Stimulated activated CD8-positive, alpha-beta memory T cell treated with anti-CD3 and anti-CD28 coated beads, Interleukin-4, amount 100 ng/mL, for 4 hours (primary cell): ENCODE measurements at places on chromosomes 12 and 14.

DNA sequence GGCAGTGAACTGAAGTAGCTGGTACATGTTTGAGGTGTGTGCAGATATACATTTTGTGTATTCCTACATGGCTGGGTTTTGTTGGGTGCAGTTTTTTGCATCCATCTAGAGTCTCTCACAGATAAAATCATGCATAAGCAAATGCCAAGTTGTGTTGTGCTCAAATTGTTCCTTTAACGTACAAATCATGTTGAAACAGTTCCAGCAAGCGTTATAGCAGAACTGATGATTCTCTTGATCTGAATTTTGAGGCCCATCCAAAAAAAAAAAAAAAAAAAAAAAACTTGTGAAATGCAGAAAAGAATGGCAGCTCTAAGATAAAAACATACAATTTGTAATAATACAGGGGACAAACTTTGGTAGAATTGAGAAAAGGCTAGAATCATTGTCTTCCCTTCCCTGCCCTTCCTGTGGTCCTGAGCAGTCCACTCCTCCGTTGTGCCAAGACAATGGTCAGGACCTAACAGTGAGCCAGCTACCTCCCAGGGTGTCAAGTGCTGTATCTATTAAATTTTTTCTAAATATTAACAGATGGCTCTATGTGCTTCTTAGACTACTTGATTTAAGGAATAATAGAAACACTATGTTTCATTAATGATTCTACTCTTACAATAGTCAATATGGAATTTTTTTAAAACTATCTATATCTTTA, 122.1 kb downstream of the PLEKHA5 start:
- no peak for DNase-seq

DNA sequence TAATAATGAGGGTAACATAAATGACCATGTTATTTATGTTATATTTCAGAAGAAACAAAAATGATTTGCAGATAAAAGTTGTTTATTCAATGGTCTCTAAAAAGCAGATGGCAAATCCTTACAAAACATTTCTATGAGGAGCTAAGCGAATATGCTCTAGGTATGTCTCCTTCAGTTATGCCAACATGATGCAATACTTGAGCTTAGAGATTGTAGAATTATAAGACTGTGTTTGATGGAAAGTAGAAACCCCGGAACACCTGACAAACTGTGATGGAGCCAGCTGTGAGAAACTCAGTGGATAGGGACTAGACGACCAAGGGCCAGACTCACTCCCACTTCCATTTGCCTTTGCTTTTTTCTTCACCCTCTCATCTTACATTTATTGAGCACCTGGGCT, 17.8 kb upstream of the NR1H4 start:
- no peak for DNase-seq

DNA sequence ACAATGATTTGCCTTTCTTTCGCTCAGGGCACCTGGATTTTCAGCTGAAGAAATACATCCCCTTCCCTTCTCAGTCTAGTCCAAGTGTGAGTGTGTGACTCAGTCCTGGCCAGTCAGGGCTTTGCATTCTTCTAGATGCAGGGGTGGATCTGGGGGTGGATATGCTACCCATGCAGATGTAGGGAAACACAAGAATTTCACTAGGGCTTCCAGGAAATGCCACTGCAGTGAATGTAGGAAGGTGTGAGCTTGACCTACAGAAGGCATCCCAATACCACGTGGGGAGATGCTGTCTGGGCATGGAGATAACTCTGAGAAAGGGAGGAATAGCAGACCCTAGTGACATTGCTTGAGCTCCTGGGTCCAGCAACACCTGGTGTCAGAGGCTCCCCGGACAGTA, 404.2 kb downstream of the GLT1D1 start:
- DNase-seq, result no peak

- DNase-seq, result no peak
Measured at GRCh38 chr14:73251516-73252215, 14.4 kb downstream of the PAPLN start.

DNA sequence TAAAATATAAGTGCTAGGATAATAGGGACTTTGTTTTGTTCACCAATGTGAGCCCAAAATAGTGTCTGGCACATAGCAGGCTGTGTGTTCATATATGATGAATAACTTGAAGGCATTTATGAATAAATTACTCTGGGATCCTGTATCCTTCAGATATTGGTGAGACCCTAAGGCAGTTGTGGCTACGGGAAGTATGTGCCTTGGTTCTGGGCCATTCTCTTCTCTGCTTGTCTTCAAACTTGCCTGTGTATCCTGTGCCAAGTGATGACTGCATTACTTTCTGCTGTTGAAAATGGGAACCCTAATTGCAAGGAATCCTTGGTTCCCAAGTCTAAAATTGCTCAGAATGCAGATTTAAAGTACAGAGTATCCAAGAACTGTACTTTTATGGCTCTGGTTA, 67.6 kb upstream of the KTN1 start:
- DNase-seq, result no peak

DNA sequence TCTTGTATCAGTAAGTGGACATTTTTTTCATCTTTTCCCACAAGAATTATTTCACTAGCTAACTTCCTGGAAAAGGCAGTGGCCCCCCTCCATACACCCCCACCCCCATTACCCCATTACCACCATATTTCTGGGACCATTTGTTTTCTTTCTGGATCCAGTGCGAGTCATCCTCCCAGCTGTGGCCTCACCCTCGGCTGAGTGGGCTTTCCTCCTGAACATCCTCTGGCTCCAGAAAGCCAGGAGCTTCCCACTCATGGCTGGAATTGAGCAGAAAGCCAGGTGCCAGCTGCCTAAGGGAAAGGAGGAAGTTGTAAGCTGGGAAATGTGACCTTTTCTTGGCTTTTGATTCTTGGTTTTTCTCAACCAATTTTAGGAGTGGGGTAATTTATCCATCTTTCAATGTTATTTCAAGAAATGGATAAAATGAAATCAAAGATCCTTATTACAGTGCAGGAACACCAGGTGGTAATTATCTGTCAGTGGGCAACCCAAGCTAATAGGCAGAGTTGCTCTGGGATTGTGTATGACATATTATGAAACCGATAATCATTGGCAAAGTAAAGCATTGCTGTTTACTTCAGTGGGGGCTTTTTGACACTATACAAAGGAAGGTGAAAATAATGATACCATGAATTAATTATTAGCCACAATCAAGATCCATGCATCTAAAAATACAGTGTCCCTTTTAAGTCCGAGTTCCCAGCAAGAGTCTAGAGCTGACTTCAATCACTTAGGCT, 124.6 kb downstream of the KICS2 start:
- DNase-seq, result no peak

DNA sequence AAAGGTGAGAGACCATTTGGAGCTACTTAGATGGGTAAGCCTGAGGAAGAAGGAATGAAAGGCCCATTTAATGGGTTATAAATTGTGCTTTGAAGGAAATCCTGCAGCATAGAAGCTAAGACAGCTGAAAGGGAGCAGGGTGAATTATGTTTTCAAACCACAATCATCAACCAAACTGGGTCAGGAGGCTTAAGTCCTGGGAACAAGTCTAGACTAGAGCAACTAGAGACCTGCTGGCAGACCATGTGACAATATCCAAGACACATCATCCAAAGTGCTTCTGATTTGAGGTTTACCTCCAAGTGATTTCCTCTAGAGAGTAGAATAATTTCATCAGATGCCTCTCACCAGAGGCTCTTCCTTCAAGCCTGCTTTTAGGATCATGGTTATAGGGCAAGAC, 53.7 kb downstream of the MAP3K9 start:
- no peak for DNase-seq

- DNase-seq, result no peak
Measured at GRCh38 chr12:89493670-89494302, 30.8 kb downstream of the GALNT4 start.

GRCh38 chr12:82314406-82314892, 43.7 kb downstream of the CCDC59 start:
- DNase-seq, result no peak

- no peak for DNase-seq
Measured at GRCh38 chr12:65510007-65510406, 231.5 kb downstream of the MSRB3 start.

DNA sequence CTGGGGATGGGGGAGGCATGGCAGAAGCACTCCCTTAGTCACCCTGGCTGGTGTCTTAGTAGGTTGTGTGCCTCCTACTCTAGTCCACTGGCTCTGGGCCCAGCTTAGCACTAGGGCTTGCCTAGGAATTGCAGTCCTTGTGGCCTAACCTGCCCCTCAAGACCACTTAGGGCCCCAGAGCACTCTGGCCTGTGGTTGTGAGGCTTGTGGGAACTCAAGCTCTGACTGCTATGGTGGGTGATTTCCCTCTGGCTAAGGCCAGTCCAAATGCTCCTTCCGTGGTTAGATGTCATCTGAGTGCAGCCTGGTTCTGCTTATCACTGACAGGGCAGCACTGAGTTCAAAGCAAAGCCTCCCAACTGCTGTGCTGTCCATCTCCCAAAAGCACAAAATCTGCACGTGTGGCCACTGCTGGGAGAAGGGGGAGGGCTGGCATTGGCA, 20.2 kb downstream of the FGD4 start:
- DNase-seq, result no peak

GRCh38 chr12:29110506-29111442, 38.3 kb upstream of the FAR2 start:
- no peak for DNase-seq

- DNase-seq, result no peak
Measured at GRCh38 chr12:67386869-67387565, 117.9 kb downstream of the CAND1 start.

- no peak for DNase-seq
Measured at GRCh38 chr12:122459211-122459610, 36.7 kb upstream of the CLIP1 start.

- DNase-seq, result no peak
Measured at GRCh38 chr14:102805371-102805891, 28.2 kb downstream of the TRAF3 start.

DNA sequence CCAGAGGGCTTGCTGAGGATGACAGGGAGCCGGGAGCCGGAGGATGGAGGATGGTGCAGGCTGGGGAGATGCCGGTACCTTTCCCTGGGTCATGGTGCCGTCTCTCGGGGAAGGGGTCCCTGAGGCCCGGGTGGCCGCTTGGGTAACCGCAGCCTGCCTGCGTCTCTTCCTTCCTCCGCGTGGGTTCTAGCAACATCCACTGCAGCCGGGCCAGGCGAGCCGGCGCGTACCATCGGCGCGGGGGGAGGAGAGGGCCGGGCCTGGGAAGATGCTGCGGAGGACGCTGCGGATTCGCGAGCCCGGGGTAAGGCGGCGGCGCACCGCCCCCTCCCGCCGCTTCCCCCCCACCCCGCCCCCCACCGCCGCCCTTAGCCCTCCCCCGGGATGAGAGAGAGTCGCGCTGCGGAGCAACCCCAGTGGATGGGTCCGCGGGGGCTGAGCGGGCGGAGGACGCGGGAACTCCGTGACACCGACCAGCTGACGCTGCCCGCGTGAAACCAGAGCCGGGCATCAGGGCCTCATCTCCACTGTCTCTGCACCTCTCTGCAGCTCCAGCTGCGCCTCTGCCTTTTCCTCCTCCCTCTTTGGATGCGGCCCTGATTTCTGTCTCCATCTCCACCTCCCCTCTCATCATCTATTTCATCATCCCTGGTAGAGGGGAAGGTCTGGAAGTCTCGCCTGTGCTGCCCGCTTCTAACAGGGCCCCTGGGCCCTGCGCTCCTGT, at the start of gene FAIM2:
Gene FAIM2 (minus strand): TSS at position 201 of the 724 bp plus-strand sequence. CDS start 108 bp downstream, at position 93.
- DNase-seq, result peak; percentile 29

GRCh38 chr14:104442107-104442551, 137.4 kb upstream of the C14orf180 start:
- no peak for DNase-seq

DNA sequence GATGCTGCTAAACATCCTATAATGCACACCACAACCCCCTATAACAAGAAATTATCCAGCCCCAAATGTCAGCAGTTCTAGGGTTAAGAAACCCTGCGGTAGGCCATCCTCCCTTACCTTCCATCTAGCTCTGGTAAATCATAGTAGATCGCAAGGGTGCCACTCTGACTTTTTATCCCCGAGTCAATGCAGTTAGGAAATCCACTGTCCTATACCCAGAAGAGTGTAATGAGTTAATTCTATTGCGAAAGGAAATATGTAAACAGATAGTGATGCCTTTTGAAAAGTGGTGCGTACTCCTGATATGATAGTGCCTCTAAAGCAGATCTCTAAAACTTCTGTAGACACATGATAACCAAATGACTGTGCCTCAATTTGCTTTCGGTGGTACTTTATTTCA, 29.8 kb downstream of the SCFD1 start:
- no peak for DNase-seq

GRCh38 chr12:19129122-19129485, 429 bp upstream of the PLEKHA5 start:
- DNase-seq, result no peak

- no peak for DNase-seq
Measured at GRCh38 chr12:90100579-90100978, 391.9 kb upstream of the ATP2B1 start.

DNA sequence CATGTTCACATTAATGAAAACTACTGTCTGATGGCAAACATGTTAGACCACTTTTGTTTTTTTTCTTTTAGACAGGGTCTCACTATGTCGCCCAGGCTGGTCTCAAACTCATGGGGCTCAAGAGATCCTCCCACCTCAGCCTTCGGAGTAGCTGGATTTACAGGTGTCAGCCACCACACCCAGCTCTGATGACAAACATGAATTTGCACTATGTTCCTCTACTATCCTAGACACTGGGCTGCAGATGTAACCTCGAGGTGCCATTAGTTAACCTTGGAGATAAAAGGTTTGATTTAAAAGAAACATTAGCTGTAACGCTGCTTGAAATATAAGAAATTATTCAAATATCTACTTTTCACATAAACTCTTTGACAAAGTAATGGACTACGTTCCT, 8.1 kb downstream of the VPS37B start:
- no peak for DNase-seq

DNA sequence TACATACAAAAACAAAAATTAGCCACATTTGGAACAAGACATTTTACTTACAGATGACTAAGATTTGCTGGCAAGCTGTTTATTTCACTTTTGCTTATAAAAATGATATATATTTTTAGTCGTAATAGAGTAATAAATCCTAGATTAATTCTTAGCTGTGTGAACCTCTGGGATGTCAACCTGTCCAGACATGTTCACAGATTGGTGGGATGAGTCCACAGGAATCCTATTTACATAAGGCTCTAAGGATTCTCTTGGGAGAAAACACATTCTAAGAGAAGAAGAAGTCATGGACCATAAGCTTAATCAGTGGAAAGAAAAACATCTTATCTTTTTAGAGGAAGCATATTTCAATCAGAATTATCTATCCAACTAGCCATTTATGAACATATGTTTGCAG, 797.4 kb downstream of the C12orf50 start:
- DNase-seq, result no peak

DNA sequence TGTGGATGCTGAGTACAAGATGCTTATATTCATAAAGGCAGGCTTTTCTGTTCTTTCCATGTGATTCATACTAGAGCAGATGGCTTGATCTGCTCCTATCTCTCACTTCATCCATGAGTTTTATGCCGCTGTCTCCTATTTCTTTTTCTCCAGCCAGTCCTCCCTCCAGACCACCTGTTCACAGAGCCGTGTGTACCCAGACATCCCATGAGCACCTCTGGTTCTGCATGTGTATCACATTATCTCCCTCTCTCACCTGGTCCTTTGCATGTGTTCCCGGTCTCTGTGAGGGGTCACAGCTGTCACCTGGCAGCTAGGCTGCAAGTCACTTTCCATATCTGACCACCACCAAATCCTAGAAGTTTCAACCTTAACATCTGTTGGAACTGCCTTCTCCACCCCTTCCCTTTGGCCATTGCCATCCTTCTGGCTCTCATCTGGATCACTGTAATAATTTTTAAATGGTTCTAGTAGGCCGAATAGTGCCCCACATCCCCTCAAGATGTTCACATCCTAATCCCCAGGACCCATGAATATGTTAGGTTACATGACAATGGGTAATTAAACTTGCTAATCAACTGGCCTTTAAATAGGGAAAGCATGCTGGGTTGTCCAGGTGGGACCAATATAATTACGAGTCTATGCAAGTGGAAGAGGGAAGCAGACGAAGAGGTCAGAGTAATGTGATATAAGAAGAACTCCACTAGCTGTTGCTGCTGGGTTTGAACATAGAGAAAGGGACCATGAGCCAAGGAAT, 168.1 kb downstream of the SNAPC1 start:
- DNase-seq, result no peak
